Naive thymus-derived CD8-positive, alpha-beta T cell (primary cell): ENCODE measurements at places on chromosomes 4 and X. TPM values are rescaled to one million over a fixed set of nuclear protein-coding genes. Genes with fewer than 3 reads are reported as not detected.
A peak's percentile ranks its signal among the peaks of the same experiment; 100 is the strongest.

ADH5 gene
- total RNA-seq: 84.9 TPM

CCSER1 gene
- total RNA-seq: 0.19 TPM

- no peak overlapping the region for H3K27ac ChIP-seq
- peaks cover 16% of the 10 kb centered on the region for H3K4me1 ChIP-seq
- no peaks in the 10 kb centered on the region for H3K27me3 ChIP-seq
- DNase-seq: no peak
Measured at GRCh38 chr4:138341739-138342415, 99.7 kb upstream of the SLC7A11 start.

GRCh38 chr4:48033825-48034413, 17.3 kb downstream of the NIPAL1 start:
- no peak for DNase-seq
- no peaks in the 10 kb centered on the region for H3K36me3 ChIP-seq
- no peak overlapping the region for H3K27ac ChIP-seq
- no peak overlapping the region for H3K4me3 ChIP-seq
- peaks cover 6% of the 10 kb centered on the region for H3K4me1 ChIP-seq
- no peaks in the 10 kb centered on the region for H3K27me3 ChIP-seq

DNAAF6 gene
- not detected for total RNA-seq

DNA sequence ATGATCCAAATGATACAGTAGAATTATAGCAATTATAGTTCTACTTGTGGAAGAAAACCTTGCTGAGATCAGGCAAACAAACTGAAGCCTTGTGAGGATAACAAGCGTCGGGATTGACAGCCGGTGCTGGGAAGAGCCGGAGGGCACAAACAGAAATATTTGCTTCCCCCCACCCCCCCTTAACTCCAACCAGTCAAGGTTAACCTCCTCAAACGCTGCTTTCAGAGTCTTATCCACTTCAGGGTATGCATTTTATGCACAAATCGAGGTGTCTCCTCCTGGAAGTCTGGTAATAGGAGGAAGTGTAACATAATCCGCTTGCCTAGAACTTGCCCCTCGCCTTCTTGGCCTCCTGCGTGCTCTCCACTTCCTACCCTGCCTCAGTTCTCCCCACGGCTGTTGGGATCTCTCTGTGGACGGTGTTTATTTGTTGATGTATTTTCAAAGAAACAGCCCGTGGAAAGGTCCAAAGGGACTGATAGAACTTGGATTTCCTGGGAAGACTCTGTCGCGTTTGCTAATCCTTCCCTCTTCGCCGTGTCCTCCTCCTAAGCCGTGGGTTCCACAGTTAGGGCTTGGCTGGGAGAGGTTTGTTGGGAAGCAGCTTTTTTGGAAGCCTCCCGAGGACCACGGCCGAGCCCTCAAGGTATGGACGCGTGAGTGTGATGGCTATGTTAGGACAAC, 4.1 kb upstream of the ARX start:
- peaks cover 65% of the 10 kb centered on the region for H3K27me3 ChIP-seq
- no peak for DNase-seq
- H3K4me1 ChIP-seq: peaks cover 48% of the 10 kb centered on the region

DNA sequence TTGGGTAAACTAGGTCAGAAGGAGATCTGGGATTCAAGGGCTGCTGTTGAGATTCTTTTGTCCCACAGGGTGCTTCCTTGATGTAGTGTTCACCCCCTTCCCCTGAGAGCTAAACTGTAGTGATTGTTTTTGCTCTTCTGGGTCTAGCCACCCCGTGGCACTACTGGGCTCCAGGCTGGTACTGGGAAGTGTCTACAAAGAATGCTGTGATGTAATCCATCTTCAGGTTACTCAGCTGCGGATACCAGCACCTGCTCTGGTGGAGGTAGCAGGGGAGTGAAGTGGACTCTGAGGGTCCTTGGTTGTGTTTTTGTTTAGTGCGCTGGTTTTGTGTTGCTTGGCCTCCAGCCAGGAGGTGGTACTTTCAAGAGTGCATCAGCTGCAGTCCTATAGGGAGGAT, 365.5 kb downstream of the ZNF674 start:
- H3K27me3 ChIP-seq: no peaks in the 10 kb centered on the region
- H3K4me1 ChIP-seq: no peaks in the 10 kb centered on the region
- H3K27ac ChIP-seq: no peak overlapping the region
- no peaks in the 10 kb centered on the region for H3K36me3 ChIP-seq

DNA sequence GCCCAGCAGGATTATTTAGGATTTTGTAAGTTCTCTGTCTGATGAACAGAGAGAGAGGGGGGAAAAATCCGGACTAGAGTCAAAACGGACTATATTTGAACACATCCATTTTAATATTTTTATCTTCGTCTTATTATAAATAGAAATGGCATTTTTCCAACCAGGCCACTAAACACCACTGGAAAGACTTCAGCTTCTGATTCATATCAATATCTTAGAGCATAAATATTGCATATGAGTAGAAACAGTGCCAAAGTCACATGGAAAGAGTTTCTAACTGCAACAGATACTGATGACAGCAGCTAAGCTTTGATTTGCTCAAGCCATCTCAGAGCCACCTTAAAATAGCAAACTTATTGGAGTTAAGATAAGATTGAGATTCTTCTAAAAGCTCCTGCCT, 456 bp downstream of the PPARGC1A start:
- no peak for DNase-seq
- H3K27me3 ChIP-seq: peaks cover 9% of the 10 kb centered on the region
- peak overlapping the region; percentile 63 for H3K4me3 ChIP-seq

NAP1L2 gene
- 17.0 TPM for total RNA-seq

DNA sequence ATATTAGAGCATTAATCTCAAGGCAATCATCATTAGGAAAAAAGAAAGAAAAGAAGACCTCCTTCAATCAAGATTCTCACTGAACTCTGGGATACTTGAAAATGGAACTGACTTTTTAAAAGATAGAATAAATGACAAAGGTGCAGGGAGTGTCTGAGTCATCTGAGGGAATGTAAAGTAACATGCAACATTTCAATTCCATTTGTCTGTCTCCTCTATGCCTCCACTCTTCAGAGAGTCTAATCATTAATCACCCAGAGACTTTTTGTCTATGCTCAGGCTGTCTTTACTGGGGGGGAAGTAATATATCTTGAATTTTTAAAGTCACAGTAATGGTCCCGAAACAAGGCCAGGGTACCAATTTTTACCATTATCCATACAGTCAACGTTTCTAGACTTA, 55.0 kb upstream of the PACRGL start:
- H3K27ac ChIP-seq: no peak overlapping the region
- H3K4me3 ChIP-seq: no peak overlapping the region
- no peak for DNase-seq
- H3K4me1 ChIP-seq: no peaks in the 10 kb centered on the region

DNA sequence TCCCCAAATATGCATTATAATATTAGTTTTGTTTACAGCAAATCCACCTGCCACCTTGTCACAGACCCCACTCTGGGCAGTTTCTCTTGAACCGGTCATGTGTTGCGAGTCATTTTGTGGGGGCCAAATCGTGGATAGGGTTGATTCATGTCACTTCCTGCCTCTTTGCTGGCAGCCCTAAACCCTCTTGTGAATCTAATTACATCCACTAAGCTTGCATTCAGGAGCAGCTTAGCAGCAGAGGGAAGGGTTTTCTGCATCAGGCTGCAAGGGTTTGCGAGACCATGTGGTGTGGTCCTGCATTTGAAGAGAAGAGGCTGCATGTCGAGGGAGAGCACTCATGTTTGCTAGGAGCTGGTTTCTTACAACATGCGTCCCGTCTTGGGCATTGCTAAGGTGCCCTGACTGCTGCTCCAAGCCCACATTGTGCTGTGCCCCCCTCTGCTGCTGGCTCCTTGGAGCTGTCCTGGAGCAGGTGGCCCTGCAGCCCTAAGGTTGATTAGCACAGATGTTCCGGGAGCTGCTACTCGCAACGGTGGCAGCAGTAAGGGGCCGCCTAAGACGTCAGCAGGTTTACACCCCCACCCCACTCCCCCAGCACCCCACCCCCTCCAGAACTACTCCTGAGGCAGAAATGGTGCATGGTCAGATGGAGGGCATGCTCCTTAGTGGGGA, 88.9 kb upstream of the CLDN34 start:
- H3K27me3 ChIP-seq: peaks cover 3% of the 10 kb centered on the region
- H3K4me3 ChIP-seq: no peak overlapping the region
- DNase-seq: no peak
- peaks cover 17% of the 10 kb centered on the region for H3K4me1 ChIP-seq
- no peaks in the 10 kb centered on the region for H3K36me3 ChIP-seq

KLHL2 gene
- total RNA-seq: 21.0 TPM
